A549 treated with RU486 at 1 μM for 4 hours (cell line): ENCODE measurements at places on chromosomes 2 and 18. TPM values are rescaled to one million over a fixed set of nuclear protein-coding genes. Genes with fewer than 3 reads are reported as not detected.

Gene SPHKAP
- total RNA-seq = not detected in 5 replicates

Gene MEP1B
- total RNA-seq = 0.06 TPM in 1 of 5 replicates, not detected in the others

Gene KATNAL2
- total RNA-seq = 1.3 to 2.5 TPM (median 2.1 TPM) in 5 replicates

Gene FHL2
- 66.7 to 89.2 TPM (median 79.7 TPM) in 5 replicates for total RNA-seq

Gene ROCK2
- total RNA-seq = 16.2 to 36.7 TPM (median 29.1 TPM) in 5 replicates
